ENCODE measurements at places on chromosomes 5 and 9.

DNA sequence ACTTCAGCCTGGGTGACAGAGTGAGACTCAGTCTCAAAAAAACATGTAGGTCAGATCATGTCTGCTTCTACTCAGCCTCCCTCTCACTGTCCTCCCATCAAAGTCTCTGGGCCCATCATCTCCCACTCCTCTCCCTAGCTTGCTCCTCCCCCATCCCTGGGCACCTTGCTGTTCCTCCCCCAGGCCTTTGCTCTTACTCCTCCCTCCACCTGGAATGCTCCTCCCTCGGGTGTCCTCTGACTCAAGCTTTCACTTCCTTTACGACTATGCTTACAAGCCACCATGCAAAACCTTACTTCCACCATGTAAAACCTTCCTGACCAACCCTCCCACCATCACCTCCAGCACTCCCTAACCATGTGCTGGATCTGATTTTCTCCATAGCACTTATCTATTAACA, 51.5 kb downstream of the MTMR12 start:
- no peak for DNase-seq

DNA sequence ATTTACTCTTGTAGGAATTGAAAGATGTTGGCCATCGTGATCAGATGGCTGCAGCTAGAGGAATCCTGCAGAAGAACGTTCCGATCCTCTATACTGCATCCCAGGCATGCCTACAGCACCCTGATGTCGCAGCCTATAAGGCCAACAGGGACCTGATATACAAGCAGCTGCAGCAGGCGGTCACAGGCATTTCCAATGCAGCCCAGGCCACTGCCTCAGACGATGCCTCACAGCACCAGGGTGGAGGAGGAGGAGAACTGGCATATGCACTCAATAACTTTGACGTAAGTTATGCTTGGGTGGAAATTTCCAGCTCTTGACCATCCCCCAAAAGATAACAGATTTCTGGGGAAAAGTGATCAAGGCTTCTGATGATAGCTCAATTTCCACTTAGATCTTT, 50.6 kb downstream of the LRRTM2 start:
- no peak for DNase-seq

GRCh38 chr9:109442716-109443115, 55.4 kb downstream of the PTPN3 start:
- DNase-seq = no peak

- no peak for DNase-seq
Measured at GRCh38 chr5:124952079-124952478, 205.6 kb upstream of the ZNF608 start.

- no peak for DNase-seq
Measured at GRCh38 chr5:35698047-35698808, 80.6 kb downstream of the SPEF2 start.

DNA sequence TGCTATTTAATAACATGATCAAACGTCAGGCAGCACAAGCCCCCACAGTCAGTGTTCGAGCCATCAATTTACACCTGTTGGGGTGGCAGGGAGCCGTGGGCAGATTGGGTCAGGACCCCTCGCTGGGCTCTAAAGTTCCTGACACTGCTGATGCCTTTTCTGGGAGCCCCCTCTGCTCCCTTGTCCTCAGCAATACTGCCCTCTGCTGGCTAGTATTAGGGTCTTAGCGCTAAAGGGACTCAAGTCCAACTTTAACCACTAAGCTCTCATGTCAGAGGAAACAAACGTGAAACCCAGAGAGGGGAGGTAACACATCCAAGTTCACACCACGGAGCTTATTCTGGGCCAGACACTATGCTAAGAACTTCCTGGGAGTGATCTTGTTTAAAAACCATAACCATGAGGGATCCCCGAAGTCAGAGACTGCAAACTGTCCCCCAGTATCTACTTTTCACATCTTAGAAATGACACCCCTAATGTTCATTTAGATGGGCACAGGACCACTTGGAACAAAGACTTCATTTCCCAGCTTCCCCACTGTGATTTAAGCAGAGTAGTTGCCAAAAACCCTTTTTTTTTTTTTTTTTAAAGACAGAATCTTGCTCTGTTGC, 20.4 kb downstream of the ANKS6 start:
- peak; percentile 57 for DNase-seq

GRCh38 chr9:3181049-3181953, 337.4 kb upstream of the PUM3 start:
- DNase-seq = peak; percentile 7

- no peak for DNase-seq
Measured at GRCh38 chr9:99392986-99393385, 170.9 kb downstream of the SEC61B start.

- no peak for DNase-seq
Measured at GRCh38 chr9:15714746-15715145, 161.9 kb downstream of the CCDC171 start.
